ENCODE measurements at places on chromosomes 6 and 20.

GRCh38 chr6:52491203-52492069 is 71.3 kb downstream of the EFHC1 start:
- DNase-seq = no peak

- DNase-seq = no peak
Measured at GRCh38 chr6:144776031-144776819, 491.1 kb downstream of the UTRN start.

GRCh38 chr6:140907235-140907634 is 1225.5 kb upstream of the GJE1 start:
- no peak for DNase-seq

DNA sequence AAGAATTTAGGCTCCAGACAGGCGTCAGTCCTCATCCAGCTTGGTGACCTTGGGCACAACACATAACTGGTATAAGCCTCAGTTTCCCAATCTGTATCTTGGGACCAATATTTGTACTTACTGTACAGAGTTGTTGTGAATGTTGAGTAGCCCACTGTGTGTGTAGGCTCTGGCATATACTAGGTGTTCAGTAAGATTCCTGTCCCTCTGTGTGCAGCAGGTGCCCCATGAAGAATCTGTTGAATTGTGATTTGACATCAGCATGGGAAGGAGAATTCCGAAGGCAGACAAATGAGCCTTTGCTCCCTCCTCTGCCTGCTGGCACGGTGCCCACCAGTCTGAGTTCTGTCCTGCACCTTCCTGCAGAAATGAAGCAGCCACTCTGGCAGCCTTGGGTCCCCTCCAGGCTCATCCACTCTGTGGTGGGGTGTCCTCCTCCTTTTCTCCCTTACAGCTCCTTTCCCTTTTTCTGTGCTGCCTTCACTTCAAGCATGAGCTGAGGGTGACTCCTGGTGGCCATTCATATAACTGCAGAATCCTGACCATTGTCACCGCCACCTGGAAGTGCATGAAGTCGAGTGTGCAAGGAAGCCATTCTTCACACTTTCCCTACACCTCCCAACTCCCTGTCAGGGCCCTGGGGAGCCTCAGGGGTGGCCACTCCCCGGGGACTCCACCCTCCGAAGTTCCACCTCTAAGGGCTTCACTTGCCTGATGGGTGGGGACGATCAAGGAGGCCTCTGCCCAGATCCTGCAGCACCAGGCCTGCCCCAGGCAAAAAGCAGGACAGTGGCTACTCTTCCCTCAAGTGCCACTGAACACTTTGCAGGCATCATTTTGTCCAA is 48.2 kb downstream of the MRPL14 start:
- DNase-seq = no peak

DNA sequence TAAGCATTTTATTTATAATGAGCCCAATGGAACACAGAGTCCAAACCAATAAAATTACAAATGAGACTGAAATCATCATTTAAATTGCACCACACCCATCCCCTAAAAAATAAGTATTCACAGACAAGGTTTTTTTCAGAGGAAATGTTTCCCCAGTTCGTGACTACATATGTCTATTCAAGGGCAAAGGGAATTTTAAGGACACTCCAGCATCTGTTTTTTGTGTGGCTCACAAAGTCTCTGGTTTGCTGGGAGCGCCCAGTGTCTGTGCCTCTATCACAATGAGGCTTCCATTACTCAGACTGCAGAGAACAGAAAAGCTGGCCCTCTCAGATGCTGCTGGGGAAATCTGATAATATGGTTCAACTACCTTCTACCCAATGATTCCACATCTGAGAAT is 16.0 kb downstream of the TBX18 start:
- no peak for DNase-seq

DNA sequence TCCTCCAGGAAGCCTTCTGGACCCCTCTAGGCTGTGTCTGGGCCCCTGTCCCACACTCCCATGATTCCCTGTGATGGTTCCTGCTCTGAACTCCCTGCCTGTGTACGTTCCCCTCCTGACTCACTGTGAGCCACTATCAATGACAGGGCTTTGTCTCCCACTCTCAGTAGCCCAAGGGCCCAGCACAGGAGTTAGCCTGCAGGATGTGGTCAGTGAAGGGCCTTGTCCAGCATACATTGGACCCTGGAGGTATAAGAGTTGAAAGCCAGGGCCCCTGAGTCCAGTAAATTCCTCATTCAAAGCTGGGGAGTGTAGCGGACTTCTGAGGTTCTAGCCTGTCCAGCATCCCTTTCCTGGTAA is 19.0 kb downstream of the ZBP1 start:
- DNase-seq = no peak

GRCh38 chr6:166201878-166202277 is 34.2 kb upstream of the TBXT start:
- no peak for DNase-seq

GRCh38 chr6:93886416-93886815 is 467.1 kb upstream of the EPHA7 start:
- no peak for DNase-seq

DNA sequence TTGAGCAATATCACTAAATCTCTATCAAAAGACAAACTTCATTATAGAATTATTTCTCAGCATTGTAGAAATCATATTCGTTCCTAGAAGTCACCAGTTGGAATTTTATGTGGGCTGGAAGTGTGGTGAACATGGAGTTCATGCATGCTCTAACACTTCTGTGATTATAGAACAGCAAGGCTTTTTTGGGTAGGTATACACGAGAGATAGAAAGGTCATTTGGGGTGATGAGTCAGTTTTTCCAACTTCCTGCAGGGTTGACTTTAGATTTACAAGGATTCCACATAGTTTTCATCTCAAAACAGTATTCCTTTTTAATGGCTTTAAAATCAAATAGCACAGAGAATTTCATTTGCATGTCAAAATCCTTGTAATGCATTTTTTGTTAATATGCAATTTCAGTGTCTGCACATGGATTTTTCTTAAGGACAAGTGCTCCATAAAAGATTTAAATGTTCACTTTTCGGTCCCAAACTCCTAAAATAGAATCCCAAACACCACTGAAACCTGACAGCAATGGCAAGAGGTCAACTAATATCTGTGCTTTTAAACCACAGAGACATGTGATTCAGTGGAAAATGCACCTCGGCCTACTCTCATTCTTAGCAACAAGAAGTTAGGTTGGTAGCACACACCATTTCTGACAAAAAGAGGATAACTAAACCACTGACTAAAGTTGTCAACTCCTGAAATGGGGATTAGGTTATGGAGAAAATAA is 211.0 kb downstream of the MOXD1 start:
- DNase-seq = no peak

DNA sequence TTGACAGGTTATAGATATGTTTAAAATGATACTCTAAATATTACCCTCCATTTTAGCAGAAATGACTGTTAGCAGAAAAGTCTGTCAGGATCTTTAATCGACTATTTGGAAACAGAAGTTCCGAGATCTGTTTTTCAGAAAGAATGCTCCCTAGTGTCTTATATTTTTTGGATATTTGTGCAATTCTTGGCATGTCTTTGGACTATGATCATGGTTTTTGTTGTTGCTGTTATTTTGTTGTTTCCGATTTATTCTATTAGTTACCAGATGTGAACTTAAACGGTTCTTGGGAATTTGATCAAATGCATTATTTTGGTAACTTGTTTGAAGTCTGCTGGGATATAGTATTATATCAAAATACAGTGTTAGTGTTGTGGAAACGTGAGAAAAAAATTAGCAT is 106.4 kb upstream of the CEP162 start:
- no peak for DNase-seq

DNA sequence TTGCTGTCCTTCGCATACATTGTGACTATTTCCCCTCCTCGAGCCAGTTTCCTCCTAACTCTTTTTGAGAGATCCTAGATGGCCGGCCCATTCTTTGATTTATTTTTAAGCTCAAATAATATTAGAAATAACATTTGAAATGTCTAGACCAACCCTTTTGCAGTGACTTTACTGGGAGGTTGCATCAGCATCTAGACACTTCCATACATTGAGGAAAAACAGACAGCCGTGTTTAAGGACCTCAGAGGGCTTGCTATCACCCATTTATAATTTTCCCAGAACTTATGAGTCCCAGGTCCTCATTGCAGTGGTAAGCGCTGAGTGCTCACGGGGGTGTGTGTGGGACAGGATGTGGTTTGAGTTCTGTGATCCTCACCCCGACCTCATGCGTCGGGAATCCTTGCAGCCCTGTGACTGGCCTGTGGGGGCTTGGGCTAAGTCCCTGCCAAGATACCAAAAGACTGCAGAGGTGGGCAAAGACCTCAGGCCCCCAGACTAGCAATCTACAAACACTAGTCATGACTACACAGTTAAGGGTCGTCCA is at the start of gene GPX5:
Gene GPX5, plus strand, starts transcription at position 386 of the 544 bp plus-strand sequence. Its CDS starts 133 bp downstream, at position 519.
- DNase-seq = no peak

- no peak for DNase-seq
Measured at GRCh38 chr6:136535017-136535765, 15.0 kb downstream of the MAP7 start.

- DNase-seq = no peak
Measured at GRCh38 chr20:32914031-32914430, 55.3 kb downstream of the EFCAB8 start.

DNA sequence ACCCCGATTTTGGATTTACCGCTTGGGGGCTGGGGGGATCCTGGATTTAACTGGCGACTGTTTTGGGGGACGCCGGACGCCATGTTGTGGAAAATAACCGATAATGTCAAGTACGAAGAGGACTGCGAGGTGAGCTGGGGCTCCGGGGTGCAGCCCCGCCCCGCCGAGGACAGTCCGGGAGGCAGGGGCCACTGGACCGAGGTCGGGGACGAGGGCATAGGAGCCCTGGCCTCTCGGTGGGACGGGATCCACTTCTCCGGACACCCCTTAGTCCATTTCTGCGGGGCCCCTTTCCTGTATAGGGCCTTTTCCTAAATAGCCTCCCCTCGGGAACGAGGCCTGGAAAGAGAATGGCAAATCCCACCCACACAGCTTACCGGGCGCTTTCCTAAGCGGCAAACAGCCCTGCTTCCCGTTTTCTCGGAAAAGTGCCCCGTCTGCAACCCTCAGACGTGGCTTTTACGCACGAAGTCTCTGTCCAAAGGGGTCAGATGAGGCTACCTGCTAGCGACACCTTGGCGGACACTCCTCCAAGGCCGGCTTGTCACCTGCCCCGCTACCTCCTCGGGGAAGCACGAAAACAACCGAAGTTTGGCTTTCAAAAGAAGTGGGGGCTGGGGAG is 469 bp downstream of the TFAP2C start:
- DNase-seq = no peak

DNA sequence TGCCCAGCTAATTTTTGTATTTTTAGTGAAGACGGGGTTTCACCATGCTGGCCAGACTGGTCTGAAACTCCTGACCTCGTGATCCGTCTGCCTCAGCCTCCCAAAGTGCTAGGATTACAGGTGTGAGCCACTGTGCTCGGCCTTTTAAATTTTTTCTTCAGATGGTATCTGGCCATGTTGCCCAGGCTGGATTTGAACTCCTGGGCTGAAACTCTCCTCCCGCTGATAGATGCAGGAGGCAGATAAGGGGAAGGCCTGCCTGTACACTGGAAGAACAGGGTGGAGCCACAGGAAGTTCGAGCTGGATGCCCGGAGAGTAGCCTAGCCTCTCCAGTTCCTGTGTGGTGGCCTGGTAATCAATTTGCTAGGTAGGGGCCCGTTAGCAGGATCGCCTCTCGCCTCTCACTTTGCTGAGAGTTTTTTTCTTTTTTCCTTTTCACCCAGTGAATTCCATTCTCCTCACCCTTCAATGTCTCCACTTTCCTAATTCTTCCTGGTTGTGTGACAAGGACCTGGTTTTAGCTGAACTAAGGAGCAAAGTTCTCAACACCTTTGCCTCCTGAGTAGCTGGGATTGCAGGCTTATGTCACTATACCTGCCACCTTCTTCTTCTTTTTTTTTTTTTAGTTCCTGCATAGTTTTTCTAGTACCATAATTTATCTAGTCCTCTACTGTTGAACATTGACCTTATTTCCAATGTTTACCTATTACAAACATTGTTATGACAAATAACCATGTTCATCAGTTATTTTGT is 19.4 kb upstream of the ITCH start:
- no peak for DNase-seq

DNA sequence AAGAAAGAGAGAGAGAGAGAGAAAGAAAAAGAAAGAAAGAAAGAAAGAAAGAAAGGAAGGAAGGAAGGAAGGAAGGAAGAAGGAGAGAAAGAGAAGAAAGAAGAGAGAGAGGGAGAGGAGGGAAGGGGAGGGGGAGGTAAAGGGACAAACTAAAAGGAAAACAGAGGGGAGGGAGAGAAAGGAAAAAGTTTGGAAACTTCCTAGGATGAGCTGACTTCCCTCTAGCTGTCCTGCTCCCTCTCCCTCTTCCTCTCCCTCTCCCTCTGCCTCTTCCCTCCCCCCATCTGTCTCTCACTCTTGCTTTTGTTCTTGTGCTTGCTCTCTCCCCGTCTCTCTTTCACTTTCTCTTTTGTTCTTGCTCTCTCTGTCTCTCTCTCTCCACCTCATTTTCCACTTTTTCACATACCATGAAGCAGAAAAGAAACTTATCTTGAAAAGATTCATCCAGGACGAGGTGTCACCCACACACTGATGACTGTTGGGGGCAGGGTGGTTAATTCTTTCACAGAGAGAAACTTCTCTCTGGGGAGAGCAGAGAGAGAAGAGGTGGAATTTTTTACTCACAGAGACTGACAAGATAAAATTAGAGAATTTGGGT is 56.4 kb upstream of the DUSP22 start:
- no peak for DNase-seq

DNA sequence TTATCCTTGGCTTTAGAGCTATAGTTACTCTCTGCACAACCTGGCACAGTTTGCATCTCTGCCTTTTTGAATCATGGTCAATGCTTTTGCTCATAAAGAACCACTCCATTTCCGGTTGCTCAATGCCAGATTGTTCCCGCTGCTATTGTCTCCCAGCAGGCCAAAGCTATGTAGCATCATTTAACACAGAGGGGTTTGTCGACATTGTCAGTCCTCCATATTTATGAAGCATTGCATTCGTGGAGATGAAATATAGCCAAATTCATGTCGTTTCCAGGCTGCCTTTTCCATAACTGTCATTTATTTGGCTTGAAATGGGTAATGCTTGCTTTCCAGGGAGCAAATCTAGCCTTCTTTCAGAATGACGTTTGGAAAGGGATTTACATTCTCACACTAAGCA is 598.8 kb downstream of the EPHA7 start:
- no peak for DNase-seq

DNA sequence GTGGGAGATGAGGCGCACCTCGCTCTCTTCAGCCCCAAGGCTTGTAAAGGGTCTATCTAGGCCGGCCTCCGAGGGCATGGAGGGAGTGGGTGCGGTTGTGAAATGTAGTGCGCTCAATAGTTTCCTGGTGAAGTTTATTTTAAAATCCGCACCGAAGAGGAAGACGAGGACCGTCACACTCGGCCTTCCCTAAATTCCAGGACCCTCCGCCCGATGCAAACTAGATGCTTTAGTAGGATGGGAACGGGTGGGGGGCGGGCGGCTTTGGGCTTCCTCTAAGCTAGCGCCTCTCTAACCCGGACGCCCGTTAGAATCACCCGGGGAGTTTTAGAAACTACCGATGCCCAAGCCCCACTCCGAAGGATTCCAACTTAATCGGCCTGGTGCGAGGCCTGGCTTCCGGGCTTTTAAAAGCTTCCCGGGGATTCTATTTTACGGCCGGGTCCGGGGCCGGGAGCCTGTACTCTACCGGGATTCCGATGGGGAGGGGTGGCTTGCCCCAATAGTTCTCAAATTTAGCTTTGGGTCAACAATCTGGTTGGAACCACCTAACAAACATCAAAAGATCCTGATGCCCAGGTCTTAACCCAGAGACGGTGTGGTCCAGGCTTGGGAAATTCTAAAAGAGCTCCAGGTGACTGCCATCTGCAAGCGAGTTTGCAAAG is 548 bp upstream of the BCAS4 start:
- no peak for DNase-seq
